ENCODE measurements at places on chromosomes 6 and 20.

DNA sequence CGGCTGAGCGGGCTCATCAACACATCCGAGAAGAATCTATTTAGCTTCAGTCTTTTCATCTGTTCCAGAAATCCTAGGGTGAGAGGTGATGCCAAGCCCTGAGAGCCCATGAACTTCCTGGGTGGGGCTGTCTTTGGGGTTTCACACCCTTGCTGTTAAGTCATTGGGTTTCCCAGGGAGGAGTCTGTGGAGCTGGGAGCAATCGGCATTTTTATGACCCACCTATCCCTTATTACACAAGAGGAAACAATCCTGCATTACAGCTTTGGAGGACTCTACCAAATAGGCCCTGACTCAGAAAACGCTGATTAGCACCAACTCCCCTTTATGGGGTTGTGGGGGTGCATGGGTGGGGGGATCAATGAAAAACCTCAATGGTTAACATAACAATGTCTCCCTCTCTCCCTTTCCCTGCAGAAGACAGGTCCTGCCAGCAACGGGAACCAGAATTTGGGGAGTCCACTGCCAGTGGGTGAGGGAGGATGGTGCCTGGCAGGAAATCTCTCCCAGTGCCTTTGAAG lies 46.3 kb downstream of the EZR start:
- DNase-seq = no peak

GRCh38 chr6:7108196-7108963 lies 619 bp downstream of the RREB1 start:
- DNase-seq = no peak

- no peak for DNase-seq
These were observed 84.2 kb downstream of the TCP11 start for GRCh38 chr6:35056952-35057351.

DNA sequence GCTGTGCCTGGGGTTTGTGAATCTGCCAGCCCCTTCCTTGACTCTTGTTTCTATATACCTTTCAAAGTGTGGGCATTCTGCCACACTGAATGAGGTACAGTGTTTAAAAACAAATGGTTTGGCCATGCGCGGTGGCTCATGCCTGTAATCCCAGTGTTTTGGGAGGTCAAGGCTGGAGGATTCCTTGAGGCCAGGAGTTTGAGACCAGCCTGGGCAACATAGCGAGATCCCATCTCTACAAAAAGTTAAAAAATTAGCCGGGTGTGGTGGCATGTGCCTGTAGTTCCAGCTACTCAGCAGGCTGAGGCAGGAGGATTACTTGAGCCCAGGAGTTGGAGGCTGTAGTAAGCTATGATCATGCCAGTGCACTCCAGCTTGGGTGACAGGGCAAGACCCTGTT lies 5.8 kb downstream of the FAM83D start:
- DNase-seq = no peak

DNA sequence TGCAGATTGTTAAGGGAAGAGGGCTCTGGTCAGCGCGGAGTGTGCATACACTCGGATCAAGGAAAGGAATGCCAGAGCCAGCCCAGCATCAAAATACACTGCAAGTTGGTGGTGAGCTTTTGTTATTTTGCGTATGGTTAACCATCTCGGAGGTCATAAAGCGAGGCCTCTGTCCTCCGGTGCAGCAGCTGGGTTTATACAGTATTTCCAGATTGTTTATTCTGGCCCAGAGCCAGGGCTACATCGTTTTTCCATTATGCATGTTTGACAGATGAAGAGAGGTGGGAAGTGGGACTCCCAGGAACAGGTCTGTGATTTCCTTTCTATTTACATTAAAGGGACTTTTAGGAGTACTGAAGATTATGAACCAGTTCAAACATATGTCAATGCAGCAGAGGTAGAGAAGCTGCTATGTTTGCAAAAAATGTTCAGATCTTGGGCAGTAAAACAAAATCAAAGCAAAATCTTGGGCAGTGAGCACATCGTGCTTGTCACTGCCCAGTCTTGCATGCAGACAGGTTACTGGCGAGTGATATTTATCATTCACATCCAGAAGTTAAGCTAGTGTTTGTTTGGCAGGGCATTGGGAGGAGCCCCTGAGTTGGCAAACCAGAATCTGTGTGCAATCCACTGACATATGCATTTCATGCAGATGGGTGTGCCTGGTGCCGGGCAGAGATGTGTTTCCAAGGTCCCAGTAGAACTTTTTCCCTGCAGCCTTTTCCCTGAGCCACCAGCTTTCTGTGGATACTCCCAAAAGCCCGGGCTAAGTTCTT lies 256.3 kb upstream of the TAB2 start:
- DNase-seq = no peak

GRCh38 chr6:85015396-85015990 lies 251.1 kb upstream of the TBX18 start:
- DNase-seq = no peak

GRCh38 chr20:42598581-42598980 lies 591.1 kb downstream of the PTPRT start:
- no peak for DNase-seq

DNA sequence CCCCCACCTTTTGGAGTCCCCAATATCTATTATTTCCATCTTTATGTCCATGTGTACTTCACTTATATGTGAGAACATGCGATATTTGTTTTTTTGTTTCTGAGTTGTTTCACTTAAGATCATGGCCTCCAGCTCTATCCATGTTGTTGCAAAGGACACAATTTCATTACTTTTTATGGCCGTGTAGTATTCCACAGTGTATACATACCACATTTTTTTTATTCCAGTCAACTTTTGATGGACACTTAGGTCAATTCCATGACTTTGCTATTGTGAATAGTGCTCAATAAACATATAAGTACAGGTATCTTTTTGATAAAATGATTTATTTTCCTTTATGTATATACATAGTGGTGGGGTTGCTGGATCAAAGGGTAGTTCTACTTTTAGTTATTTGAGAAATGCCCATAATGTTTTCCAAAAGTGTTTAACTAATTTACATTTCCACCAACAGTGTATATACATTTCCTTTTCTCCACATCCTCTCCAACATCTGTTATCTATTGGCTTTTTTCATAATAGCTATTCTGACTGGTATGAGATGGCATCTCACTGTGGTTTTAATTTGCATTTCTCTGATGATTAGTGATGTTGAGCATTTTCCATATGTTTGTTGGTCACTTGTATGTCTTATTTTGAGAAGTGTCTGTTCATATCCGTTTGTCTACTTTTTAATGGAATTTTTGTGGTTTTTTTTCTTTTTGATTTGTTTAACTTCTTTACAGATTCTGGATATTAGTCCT lies 34.0 kb upstream of the COL10A1 start:
- no peak for DNase-seq

DNA sequence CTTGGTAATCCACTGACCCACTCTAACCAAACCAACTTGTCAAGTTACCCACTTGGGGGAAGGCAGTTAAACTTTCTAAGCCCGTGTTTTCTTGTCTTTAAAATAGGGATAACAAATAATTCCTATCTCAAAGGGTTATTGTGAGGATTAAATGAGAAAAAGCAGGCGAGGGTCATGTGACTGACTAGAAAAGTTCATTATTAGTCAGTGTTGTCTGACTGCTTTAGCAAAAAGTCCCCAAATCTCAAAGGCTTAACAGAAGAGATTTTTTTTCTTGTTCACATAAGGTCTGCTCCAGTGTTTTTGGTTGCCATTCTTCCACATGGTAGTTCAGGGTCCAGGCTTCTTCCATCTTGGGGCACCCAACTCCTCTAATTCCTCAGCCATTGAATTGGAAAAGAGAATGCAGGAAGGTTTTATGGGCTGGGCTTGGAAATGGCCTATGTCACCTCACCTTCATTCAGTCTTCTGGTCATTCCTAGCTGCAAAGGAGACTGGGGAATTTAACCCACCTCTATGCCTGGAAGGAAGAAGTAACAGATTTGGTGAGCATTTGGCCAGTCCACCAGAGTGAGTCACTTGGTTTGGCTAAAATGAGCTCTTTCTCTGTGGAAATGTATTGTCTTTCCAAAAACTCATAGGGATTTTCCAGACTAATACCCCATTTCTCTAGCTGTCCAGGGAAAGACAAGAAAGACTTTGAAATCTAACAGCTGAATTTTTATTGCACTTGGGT lies 77.0 kb downstream of the CAP2 start:
- DNase-seq = no peak

- no peak for DNase-seq
These were observed 305.0 kb downstream of the SMOC2 start for GRCh38 chr6:168746013-168746412.

DNA sequence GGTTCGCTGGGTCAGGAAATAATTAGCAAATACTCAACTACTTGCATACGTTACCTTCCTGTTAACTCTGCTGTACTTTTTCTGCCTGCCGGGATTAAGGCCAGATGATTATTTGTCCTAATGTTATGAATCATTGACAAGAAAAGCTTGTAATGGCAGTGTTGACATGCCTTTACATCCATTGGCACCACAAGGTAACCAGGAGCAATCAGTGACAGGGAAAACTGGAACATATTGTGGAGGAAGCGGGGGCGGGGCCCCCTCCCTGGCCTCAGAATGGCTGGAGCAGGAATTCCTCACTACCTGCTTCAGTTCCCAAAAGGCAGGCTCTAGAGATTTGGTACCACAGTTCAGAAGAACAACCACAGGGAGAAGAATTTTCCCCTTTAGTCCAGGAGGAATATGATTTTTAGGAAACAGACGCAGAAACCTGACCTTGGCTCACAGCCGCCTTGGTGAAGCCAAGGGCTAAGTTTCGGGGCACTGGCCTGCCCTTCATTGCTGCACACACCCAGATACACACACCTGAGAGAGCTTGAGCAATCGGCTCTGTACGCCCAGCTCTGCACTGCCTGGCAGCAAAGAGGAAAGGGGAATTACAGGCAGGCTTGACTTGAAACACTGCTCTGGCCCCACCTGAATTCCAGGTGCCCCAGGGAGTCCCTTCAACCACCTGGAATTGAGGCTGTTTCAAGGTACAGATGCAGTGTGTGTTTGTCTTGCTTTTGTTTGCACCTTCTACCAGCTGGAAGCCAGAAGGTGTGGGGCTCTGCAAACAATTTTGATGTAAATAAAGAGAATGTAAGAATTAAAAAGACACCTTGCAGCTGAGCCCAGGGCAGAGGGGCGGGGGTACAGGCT lies 89.8 kb downstream of the MYB start:
- no peak for DNase-seq

DNA sequence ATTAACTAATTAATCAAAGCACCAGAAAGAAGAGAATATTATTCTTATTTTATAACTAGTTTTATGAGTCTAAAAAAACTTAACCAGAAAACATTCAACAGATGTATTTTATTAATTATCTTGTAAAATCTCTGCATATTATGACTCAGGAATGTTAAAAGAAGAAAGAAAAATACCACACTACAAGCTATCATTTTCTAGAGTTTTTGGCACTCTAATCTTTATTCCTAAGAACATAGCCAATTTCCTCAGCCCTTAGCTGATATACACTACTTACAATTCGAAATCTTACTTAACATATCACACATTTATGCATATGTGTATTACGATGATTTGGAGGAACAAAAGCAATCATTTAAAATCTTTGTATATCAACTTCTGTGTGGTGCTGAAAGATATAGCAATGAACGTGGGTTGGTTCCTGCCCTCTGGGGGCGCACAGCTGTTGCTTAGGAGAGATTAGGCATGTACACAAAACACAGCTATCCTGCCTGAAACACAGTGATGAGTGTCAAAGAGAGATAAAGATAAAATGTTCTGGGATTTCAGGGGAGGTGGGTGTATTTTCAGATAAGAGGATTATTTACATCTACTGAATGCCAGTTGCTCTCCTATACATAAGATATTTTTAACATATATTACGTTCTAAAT lies 404.5 kb downstream of the SYNE1 start:
- no peak for DNase-seq

- DNase-seq = no peak
These were observed 578.5 kb upstream of the PTCHD4 start for GRCh38 chr6:48689498-48689897.

DNA sequence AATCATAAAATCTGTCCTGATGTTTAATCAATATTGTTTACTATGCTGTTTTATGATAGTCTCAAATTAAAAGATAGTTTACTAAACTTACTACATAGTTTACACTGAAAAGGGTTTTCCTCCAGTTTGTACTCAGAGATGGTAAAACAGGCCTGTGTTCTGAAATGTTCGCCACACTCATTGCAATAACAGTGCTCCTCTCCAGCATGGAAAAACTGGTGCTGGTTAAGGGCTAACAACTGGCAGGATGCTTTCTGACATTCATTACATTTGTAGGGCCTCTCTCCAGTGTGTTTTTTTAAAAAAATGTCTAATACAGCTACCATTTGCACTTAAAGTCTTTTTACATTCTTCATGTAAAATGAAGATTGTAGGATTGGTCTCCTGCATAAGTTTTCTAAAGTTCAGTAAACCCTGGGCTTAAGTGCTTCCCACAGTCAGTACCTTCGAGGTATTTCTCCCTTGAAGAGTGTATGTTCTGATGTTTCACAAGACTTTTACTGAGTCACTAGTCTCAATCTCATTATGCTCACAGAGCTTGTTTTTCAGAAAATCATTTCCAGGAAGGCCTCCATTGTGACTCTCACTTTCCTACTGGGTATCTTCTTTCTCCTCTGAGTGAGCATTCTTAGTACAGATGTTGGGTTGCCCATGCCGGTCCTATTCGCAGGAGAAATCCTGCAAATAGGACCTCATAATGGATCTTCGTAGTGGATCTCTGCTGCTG lies 8.7 kb upstream of the ZSCAN12 start:
- no peak for DNase-seq

GRCh38 chr6:85092226-85092625 lies 327.8 kb upstream of the TBX18 start:
- DNase-seq = no peak

DNA sequence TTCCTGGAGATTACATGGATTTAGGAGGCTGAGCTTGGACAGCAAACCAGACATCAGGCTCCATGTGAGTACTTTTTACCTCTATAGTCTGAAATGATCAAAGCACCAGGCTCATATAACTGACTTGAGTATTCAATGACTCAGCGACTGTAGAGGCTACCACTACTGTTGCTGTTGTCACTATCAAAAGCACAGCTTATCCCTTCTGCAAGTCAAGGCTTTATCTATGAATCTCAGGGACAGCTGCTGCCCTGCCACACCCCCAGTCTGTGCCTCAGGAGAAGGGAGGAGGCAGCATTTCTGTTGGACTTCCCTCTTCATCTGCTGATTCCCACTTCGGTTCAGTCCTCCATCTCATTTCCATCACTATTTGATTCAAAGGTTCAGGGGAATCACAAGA lies 80.5 kb upstream of the CNR1 start:
- no peak for DNase-seq

GRCh38 chr6:44494011-44494501 lies 106.5 kb downstream of the CDC5L start:
- no peak for DNase-seq

Measured in GDM1 (cell line).